ENCODE measurements at places on chromosomes 11 and 22.

GRCh38 chr11:128956401-128957201 lies 13.9 kb upstream of the TP53AIP1 start:
- DNase-seq: no peak

DNA sequence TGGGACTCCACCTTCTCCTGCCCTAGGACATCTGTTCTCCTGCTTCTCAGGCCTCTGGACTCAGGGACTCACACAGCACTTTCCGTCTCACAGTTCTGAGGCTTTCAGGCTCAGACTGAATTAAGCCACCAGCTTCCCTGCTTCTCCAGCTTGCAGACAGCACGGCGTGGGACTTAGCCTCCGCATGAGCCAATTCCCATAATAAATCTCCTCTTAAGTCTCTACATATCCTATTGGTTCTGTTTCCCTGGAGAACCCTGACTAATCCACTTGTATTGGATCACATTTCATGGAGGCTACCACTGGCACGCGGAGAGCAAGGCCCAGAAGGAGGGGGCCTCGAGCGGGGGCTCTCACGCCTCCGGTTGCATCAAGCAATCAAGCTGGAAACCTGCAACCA lies 1313.6 kb downstream of the TBC1D22A start:
- no peak for DNase-seq

- no peak for DNase-seq
These were observed 61.4 kb upstream of the FADD start for GRCh38 chr11:70141486-70142220.

- DNase-seq: no peak
These were observed 21.5 kb downstream of the UEVLD start for GRCh38 chr11:18567081-18567480.

GRCh38 chr11:130340671-130341319 lies 26.1 kb upstream of the ZBTB44 start:
- DNase-seq: no peak

DNA sequence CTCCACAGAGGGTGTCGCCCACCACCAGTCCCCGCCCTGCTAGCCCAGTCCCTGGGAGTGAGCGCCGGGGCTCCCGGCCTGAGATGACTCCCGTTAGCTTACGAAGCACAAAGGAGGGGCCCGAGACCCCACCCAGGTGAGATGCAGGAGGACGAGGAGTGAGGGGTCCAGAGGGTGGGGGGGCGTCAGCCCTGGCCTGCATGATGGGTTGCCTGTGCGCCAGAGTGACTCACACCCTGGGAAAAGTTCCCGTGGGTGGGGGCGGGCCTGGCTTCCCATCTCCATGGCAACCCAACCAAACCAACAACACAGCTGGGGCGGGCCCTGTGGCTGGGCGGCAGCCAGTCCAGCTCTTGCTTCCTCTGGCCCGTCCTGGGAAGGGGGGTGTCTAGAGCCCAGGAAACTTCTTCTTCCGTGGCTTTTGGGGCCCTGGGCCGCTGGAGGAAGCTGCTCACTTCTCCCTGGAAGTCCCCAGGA lies 4.5 kb downstream of the GAS2L1 start:
- DNase-seq: peak; percentile 76

DNA sequence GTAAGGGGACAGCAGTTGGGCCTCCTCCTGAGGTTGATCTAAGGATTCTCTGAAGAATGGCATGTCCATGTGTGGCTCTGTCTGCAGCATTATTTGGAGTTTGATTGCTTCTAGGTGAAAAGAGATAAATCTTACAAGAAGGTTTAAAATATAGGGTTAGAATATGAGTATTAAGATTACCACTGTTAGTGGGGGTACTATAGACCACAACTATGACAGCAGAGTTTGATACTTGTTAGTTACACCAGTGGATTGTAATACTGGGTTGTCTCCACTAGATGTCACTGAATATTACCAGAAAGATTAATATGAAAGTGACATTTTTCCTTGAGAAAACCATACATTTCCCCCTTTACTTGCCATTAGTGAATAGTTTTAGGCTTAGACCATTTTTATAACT lies 47.9 kb downstream of the ZNF280B start:
- no peak for DNase-seq

DNA sequence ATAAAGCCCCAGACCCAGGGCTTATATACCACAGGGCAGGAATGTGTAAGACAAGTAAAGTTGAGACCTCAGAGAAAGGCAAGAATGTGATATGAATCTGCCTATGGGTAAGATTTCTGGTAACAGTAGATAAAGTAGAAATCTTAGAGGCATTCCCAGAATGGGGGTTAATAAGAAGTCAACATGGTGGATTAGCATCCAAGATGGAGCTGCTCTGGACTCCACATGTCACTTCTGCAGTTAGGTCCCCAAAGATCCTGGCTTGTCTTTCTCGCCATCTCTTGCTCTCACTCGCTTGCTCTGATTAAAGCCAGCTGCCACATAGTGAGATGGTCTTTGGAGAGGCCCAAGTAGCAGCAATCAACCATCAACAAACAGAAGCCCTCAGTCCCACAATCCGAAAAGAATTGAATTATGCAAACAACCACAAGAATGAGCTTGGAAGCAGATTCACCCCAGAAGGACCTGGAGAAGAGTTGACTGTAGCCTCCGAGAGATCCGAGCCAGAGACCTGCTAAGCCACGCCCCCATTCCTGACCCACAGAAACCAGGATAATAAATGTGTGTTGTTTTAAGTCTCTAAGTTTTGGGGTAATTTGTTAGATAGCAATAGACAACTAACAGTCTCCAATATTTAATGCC lies 5.4 kb upstream of the C11orf86 start:
- no peak for DNase-seq

GRCh38 chr11:127632976-127633680 lies 632.6 kb upstream of the KIRREL3 start:
- DNase-seq: no peak

DNA sequence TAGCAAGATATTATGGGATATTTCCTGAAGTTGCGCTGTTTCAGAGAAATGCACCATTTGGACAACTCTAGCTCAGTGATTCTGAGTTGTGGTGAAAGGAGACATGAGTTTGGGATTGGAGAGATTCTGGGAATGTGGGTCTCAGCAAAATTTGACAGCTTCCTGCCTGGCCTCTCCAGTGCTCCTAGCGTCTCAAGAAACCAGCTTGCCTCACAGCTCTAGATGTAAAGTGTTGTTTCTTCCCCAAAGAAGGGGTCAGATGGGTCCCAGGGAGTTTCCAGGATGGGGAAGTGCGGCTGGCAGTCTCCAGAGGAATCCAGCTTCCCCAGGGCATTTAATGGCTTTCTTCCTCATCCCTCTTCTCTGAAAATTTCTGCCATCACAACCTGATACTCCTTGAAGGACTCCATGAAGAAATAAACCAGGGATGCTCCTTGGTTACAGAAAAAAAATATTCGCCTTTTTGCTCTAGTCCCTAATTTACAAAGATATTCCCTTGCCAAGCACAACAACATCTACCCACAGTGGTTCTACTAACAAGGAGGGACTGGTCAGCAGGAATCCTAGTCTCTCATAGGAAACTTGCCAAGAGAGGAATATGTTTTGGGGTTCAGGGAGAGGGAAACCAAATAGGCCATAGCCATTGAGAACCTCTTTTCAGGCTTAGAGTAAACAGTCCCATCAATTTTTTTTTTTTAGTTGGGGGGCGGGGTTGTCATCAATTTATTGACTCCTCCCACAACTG lies 185.4 kb upstream of the E2F8 start:
- DNase-seq: no peak
